ENCODE measurements at places on chromosomes 1 and 21.

- no peak for DNase-seq
These were observed 77.4 kb downstream of the EIF4G3 start for GRCh38 chr1:21099034-21099868.

DNA sequence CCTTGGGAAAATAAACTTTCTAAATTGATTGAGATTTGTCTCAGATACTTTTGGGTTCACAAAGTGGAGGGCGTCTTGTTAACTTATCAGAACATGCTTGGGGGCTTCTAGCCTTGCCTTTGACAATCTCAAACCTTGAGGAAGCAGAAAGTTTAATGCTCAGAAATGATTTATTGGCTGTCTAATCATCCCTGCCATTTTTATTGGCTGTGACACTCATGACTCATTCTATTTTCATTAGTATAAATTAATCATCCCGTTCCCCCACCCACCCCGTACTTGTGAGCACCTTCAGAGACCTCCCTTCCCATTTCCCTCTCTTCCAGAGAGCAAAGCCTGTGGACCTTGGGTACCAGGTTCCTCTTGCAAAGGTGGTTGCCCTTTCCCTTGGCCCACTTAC, 87.1 kb downstream of the FGGY start:
- DNase-seq, result no peak

GRCh38 chr1:14065486-14065885, 365.5 kb downstream of the PRDM2 start:
- no peak for DNase-seq

DNA sequence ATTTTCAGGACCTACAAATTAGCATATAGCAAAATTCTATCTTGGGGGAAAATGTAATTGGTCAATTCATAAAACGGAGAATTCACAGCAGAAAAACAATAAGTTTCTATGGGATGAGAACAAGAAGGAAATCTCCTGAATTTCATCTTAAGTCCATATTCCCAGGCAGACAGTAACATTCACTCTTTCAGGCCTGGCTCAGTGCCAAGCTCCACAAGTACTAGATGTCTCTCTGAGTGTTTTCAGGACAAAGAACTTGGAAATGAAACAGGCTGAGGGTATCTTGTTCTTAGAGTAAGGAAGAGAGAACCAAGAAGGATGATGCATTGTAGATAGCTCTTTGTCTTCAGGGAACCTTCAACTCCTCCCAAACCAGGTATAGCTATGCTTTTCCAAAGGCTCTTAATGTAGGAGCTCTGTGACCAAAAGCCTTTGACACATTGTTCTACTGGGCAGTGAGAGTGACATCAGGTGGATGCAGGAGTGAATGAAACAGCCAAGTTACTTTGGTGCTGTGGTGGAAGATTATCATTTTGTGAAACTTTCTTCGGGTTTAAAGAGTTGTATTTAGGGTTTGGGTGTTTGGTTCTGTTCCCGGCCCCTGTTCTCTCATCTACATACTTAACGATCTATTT, 298.3 kb downstream of the GPATCH2 start:
- no peak for DNase-seq

DNA sequence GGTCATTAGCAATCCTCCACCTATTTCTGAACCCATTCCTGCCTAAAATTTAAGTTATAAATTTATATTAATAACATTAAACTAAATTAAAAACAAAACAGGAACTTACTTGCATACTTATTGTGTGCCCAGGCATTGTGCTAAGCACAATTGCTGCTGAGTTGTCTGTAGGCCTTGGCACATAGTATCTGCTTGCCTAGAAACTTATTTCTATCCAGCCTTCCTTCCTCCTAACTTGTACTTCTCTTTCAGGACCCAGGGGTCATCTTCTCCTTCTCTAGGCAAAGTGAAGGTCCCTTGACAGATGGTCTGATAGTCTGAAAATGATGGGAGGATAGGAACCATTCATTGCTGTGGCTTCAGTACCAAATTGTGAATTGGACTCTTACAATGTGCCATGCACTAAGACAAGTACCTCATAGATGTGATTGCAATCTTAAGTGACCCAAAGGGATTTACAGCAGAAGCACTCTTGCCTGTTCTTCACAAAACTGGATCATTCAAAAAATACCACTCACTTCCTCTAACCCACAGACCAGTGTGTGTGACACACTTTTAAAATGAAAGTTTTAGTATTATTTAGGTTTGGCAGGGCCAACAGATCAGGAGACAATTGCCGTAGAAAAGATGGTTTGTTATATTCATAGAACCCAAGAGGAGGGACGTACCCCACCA, 10.3 kb upstream of the CD101 start:
- DNase-seq, result no peak

- DNase-seq, result no peak
These were observed 48.3 kb upstream of the DPH5 start for GRCh38 chr1:101073836-101074235.

- DNase-seq, result no peak
These were observed 38.4 kb downstream of the VAV3 start for GRCh38 chr1:107926436-107927080.

DNA sequence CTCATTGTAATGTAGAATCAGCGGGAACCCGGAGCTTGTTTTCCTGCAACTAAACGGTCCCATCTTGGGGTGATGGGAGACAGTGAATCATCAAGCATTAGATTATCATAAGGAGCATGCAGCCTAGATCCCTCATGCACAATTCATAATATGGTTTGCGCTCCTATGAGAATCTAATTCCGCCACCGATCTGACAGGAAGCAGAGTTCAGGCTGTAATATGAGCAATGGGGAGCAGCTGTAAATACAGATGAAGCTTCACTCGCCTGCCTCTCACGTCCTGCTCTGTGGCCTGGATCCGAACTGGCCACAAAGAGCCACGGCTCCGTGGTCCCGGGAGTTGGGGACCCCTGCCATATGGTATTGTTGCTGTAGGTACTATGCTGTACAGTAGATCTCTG, 1.6 kb downstream of the IFI44 start:
- no peak for DNase-seq

- DNase-seq, result no peak
These were observed 17.1 kb upstream of the ACBD3 start for GRCh38 chr1:226203655-226204054.

- no peak for DNase-seq
These were observed 686.9 kb downstream of the LRRIQ3 start for GRCh38 chr1:73511038-73511437.

- DNase-seq, result no peak
These were observed 12.4 kb upstream of the FCGR2A start for GRCh38 chr1:161492827-161493226.

- DNase-seq, result no peak
These were observed 163.6 kb downstream of the GLUL start for GRCh38 chr1:182227864-182228547.

- DNase-seq, result no peak
These were observed 147.0 kb upstream of the ERG start for GRCh38 chr21:38645282-38645681.

DNA sequence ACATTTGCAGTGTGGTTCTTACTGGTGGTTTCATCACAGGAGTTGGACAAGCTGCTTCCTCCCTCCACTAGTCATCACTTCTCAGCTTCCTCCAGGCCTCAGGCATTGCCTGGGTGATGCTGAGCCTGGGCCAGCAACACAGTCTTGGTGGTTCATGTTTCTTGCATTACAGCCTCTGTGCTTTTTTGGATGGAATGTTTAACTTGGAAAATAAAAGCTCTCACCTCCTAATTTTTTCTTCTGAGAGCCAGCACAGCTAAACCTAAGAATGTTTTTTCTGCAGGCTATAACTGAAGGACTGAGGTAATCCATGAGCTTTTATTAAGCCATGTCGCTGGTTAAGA, 66.1 kb upstream of the RHOU start:
- DNase-seq, result no peak

GRCh38 chr1:58487002-58487401, 59.5 kb downstream of the OMA1 start:
- no peak for DNase-seq

- DNase-seq, result no peak
These were observed 54.5 kb upstream of the MRPS6 start for GRCh38 chr21:34018910-34019309.

- no peak for DNase-seq
These were observed 73.5 kb downstream of the FASLG start for GRCh38 chr1:172732427-172732826.

GRCh38 chr21:36966821-36967768, 626 bp upstream of the HLCS start:
- DNase-seq, result peak; percentile 51

DNA sequence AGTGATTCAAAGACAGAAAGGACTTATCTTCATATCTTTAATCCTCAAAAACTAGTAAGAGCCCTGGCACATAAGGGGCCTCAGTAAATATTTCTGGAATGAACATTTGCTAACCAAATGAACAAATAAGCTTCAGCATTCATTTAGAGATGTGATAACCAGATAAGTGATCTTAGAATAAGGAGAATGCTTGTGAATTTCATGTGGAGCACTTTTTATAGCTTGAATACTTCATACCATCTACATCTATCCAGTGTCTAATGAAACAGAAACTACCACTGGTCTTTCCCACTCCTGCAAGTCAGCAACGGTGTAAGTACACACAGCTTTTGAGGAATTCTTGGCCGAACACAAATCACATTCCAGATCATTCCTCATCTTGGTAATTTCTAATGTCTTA, 38.5 kb downstream of the EDEM3 start:
- DNase-seq, result no peak

GRCh38 chr1:23370709-23371584, 1.3 kb upstream of the ZNF436 start:
- peak; percentile 37 for DNase-seq

DNA sequence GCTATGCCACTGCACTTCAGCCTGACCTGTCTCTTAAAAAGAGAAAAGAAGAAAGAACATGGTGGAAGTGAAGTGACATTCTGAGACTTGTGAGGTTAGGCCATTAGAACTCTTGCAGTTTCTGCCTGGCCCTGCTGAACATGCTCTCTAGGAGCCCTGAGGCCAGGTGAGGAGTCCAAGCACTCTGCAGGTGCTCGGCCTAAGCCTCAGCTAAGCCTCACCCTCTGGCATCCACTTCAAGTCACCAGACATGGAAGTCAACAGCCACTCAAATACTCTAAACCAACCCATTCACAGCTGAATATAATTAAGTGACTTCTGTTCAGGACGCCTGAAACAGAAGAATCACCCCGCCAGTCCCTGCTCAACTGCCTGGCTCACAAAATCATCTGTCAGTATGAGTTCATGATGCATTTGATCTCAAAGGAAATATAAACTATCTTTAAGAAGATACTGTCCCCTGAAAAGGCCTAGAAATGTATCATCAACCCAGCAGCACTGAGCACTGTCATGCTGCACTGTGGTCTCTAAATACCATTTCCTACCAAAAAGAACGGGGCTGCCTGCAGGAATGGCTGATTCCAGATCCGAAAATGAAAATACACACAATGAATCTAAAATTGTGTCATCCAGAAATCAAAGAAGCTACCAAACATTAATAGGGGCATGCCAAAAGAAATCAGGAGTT, 118.8 kb downstream of the PSMG1 start:
- no peak for DNase-seq

DNA sequence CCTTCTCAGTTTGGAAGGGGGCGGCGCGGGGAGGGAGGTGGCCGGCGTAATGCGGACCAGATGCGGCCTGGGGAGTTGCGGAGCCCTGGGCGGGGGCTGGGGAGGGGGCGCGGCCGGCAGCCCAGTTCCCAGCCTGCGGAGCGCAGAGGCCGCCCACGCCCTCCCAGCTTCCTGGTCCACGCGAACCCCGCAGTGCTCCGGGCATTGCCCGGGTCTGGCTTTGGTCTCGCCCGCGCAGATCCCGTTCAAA, 695 bp downstream of the DMBX1 start:
- no peak for DNase-seq

- no peak for DNase-seq
These were observed 74.3 kb downstream of the SLC16A1 start for GRCh38 chr1:112881742-112882127.

DNA sequence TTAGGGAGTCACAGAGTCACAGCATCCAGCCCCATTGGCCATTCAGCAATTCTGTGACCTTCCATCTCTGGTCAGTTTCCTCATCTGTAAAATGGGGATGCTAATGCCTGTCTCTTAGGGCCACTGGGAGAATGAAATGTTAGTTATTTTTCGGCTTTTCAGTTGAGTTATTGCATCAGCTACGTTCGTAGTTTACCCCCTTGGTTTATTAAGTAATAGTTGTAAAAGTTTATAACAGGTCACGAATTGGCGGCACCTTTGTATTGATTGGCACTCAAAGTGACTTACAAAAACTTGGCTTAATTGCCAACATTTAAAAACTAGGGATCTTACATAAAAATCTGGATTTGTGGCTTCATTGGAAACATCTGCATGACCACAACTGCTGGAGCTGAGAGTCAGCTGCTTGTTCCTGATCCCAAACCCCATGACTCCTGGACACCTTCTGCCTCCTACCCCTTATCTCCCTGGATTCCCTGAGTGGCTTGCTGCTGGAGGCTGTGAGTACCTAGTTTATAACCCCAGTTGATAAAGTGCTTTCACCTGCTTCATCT, 23.0 kb upstream of the SLC1A7 start:
- no peak for DNase-seq

DNA sequence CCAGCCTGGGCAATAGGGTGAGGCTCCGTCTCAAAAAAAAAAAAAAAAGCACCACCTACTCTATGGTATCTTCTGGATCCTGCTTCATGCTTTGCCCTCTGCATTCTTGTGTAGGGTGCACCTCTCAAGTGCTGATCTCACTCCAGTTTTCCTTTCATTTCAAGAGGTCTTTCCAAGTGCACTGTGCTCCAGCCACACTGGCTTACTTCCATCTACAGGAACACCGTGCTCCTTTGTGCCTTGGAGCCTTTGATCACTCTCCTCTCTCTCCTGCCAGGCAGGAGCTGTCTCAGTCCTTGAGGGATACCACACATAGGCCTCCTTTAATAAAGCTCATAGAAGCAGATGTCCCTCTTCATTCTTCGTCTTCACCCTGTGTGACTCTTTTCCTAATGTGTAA, 55.4 kb upstream of the GREM2 start:
- DNase-seq, result no peak

GRCh38 chr1:110719908-110720307, 45.2 kb upstream of the KCNA3 start:
- no peak for DNase-seq

DNA sequence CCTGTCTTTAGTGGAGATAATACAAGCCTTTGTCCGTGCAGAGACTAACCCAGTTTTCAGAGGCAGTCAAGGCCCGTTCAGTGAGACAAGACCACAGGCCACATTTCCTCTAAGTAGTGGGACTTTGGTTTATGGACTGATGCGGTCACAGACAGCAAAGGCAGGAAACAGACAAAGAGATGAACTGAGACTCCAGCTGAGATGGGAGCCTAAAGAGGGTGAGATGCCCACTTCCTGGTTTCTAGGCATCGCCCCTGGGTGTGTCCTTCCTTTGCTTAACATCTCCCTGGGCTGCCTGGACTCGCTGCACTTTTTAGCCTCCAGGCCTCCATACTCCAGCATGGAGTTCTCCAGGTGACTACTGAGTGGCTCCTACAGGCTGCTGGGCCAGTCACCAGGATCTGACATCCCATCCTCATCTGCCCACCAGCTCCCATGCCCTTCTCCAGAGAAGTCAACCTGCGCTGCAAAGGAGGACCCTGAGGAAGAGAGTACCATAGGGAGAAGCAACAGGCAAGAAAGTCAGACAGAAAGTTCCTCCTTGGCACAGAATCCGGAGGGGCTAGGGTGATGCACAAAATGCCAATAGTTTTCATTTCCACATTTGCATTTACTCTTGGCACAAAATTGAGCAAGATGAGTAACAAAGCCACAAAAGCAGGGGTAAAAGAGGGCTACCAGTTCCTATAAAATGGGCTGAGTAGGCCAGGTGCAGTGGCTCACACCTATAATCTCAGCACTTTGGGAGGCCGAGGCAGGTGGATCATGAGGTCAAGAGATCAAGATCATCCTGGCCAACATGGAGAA, 15.1 kb downstream of the THEMIS2 start:
- no peak for DNase-seq
